Caki2 (cell line): ENCODE measurements at places on chromosomes 1 and 21.

GRCh38 chr1:213987927-213988506 is at the start of gene PROX1:
PROX1 (plus strand) TSS chr1:213987973; CDS start chr1:213996536, 8,563 bp downstream.
- peak; percentile 78 for DNase-seq

DNA sequence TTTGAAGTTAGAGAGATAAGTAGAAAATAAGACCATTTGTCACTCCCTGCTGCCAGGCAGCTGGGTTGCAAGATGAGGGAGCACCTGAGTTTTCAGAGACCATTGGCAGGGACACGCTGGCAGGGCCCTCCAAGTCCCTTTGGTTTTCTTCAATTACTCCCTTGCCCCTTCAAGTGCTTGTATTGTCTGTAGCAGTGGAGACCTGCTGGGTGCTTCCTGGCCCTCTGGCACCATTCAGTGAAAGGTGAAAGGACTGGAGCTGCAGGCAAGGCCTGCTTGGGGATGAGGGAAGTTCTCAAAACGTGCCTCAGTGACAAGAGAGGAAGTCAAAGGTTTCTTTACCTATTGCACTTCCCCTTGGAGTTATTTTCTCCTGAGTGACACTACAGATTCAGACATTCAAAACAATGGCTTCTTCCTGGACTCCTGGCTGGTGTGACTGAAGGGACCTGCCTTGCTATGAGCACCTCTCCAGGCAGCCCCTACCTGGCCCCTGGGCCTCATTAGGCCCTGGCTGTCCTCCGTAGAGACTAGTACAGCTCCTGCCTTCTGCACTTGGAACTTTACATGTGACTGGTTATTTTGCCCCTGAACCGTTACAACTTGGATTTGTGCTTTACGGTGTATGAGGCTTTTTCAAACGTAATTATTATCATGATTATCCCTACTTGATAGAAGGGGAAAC is 100.1 kb downstream of the C1orf21 start:
- DNase-seq = no peak

- DNase-seq = peak; percentile 44
These were observed 28.3 kb downstream of the VANGL2 start for GRCh38 chr1:160428655-160429054.

DNA sequence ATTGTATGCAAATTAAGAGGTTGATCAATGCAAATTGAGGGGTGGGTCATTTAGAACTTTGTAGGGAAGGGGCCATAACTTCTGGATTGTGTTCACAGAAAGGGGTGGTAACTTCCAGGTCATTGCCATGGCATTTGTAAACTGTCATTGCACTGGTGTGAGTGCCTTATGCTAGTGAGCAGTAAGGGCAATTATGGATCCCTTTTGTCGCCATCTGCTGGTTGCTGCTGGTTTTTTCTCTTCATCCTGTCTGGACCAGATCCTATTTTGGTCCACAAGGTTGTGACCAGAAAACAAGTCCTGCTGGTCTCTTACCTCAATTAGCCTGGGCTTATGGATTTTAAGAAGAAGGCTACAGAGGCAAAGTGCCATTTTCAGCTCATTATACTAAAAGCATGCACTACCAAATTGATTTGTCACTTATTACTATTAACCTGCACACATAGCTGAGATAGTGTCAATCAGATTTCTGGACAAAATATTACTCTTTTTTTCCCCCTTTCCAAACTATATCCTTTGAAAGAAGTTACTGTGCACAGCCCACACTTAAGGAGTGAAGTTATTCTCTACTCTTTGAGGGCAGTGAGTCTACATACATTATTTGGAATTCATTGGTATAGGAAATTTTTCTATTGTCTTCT is 196.2 kb downstream of the ZC3H11B start:
- DNase-seq = peak; percentile 26

GRCh38 chr1:204920967-204921366 is 50.3 kb downstream of the NFASC start:
- no peak for DNase-seq

DNA sequence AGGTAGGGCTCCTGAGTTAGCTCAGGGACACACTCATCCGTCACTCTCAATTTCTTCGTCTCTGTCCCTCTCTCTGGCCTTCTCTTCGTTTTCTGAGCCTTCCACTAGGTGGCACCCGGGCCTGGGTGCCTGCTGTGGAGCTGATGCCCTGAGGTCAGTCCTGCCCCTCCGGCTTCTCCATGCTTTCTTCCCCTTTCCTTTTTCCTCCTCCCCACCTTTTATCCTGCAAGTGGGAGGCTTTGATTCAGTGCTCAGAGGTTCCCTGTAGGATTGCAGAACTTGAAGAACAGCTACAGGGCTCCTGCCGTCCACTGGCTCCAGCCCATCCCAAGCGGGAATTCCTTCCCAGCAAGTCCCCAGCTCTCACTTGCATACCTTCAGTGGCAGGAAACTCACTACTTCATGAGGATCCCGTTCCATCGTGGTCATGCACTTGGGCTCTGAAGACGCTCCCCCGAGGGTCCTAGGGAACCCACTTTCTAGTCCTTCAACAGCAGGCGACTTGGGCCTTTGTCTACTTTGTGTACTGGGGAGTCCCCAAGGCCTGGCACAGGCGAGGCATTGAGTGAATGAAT is 45.6 kb downstream of the SRRM1 start:
- DNase-seq = peak; percentile 61

DNA sequence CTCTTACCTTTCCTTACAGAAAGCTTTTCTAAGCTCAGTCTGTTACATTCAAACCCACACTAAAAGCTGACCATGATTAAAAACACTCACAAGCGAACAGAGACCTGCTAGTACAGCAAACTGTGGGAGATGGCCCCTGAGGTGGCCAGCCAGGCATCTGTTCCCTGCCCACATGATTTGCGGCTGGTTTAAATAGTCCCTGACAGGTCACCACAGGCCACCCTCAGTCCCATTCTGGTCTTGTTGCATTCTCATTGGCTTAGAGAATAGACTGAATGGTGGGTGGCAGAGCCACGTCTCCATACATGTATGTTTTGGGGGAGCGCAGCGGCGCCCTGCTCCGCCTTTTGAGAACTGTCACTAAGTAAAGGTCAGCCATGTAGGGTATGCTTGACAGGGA is 2.3 kb upstream of the ACTA1 start:
- no peak for DNase-seq

- DNase-seq = no peak
These were observed 35.8 kb upstream of the CCN1 start for GRCh38 chr1:85544689-85545215.

- DNase-seq = peak; percentile 84
These were observed at the start of gene KLHL21 for GRCh38 chr1:6602669-6603237. KLHL21 (minus strand) TSS chr1:6602869; CDS start chr1:6602817, 52 bp downstream.

GRCh38 chr1:244154872-244155531 is 103.9 kb downstream of the ZBTB18 start:
- no peak for DNase-seq

DNA sequence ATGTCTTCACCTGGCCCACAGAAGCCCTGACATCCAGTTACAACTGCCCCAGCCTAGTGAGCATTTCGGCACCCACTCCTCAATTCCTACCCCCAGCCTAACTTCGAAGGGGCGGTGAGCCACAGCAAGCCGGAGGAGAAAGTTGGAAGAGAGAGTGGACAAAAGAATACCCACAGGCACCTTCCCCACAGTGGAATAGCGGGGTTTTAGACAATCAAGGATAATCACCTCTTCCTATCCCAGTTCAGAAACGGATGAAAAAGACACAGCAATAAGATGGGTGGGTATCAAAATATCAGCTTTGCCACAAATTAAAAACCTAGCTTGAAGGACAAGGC is 1.3 kb upstream of the LSS start:
- no peak for DNase-seq

DNA sequence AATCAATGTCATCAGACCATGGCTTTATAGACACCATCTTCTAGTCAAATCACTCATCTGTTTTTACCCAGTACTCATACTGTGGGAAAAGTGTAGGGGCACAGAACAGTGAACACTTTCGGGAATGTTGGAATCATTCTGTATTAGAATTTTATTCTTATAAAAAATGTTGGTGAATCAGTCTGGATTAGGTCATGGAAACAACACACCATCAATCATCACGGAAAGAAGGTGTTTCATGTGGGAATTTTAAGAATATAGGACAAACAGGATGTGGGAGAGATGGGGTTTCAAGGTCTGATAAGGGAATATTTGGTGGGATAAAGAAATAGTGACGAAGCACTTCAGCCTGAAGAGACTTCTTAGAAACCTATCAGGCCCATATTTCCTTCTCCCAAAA is 17.3 kb downstream of the GBP1 start:
- DNase-seq = no peak

DNA sequence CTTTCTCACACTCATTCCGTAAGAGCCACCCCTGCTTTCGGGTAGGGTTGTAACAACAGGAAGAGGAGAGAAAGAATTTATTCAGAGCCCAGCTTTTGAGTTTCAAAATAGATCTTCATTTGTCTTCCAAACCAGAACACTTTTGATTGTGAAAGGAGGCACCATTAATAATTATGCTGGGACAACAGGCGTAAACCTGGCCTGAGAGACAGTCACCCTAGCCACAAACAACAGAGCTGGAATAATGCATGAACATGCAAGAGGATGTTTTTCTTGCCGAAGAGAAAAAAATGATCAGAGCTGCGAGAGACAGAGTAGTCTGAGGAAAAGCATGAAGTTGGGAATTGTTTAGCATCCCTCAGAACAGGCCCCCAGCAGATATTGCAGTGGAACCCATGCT is 18.5 kb upstream of the GREM2 start:
- DNase-seq = no peak

- no peak for DNase-seq
These were observed 370.8 kb downstream of the RWDD3 start for GRCh38 chr1:95604771-95605170.

GRCh38 chr21:42417533-42417932 is 13.8 kb downstream of the UBASH3A start:
- no peak for DNase-seq

DNA sequence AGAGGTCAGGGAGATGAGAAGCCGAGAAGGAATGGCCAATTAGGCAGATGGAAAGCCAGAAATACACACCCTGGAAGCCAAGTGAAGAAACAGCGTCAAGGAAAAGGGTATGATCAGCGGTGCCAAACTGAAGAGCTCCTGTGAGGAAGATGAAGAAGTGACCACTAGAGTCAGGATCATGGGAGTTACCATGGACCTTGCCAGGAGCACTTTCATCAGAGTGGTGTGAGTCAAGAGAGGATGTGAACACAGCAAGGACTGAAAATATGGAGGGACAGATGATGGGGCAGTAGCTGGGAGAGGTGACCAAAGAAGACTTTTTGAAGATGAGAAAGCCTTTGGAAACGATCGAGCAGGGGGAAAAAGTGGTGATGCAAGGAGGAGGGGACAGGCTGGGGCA is 50.4 kb downstream of the CD34 start:
- no peak for DNase-seq

DNA sequence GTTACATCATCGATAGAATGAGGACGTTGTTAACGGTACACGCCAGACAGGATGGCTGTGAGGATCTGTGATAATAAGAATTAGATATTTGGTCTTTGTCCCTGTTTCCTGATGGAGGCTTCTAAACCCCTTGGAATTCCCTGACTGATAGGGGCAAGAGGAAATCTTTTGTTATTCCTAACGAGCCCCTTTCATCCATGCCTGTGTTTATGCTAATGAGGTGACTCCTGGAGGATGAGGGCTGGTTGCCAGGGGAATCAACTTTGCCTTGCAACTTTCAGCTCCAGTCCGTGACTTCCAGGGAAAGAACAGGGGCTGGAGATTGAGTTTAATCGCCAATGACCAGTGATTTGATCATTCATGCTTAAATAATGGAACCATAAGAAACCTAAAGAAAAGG is 39.3 kb upstream of the NLRP3 start:
- no peak for DNase-seq

GRCh38 chr1:68142036-68142435 is 90.3 kb downstream of the WLS start:
- no peak for DNase-seq

- no peak for DNase-seq
These were observed 74.2 kb upstream of the KIAA1614 start for GRCh38 chr1:180838535-180838934.

DNA sequence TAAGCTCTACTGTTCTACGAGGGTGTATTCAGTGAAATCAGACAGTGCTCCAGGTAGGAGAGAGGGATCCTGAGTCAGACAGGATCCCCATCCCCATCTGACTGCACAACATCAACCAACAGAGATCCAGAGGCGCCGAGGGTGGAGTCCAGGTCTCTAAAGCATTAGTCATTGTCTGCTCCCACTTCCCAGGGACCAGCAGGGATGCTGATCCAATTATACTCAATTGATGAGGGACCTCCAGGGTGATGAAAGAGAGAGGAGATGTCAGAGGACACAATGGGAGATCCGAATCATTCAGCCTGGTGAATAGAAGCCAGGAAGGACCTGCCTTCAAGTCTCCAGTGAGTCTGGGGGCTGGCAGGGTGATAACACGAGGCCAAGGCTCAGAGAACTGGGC is 39.5 kb upstream of the STMN1 start:
- no peak for DNase-seq

GRCh38 chr21:26001356-26001755 is 169.2 kb downstream of the APP start:
- DNase-seq = no peak

DNA sequence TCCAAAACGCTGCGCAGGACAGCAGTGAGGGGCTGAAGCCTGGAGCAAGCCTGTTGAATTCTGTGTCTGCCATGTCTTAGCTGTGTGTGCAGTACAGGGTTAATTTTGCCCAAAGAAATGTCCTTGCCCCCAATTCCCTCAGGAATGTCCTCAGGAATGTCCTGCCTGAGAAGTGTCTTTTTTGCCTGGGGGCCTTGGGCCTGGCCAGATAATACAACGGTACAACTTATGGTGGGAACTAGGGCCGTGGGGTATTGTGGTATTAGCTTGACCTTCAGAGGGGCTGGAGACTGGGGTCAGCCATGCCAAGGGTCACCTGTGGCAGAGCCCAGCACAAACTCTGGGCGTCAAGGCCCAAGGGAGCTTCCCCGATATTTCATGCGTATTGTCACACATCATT is 107.7 kb downstream of the AJAP1 start:
- no peak for DNase-seq

GRCh38 chr1:90132306-90132705 is 137.4 kb downstream of the ZNF326 start:
- DNase-seq = no peak

- DNase-seq = no peak
These were observed 68.0 kb upstream of the PTGFRN start for GRCh38 chr1:116841569-116842344.

DNA sequence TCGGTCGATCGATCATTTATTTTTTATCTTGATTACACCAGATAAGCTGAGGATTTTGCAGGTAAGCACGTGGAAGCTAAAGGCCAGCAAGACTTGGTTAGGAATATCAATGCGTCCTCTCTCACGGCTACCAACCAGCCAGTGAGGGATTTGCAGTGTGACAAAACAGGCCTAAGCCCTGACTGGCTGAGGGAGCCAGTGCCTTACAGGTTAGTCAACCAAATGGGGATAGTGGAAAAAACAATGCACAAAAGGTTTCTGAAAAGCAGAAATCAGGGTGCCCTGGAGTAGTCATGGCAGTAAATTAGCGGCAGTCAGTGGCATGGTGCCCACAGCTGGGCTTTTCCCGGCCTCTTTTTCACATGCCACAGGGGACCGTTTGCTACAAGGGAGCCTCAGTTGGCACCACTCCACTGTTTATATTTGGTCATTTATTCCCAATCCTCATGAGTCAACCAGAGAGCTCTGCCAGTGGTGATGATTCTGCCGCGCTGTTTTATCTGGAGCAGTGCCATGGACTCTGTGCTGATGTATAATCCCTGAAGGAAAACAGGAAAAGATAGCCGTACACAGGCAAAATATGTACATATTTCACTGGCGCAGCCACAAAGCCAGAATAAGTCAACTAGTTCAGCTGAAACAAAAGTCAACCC is 167.6 kb downstream of the RHOU start:
- DNase-seq = peak; percentile 97

GRCh38 chr1:32464716-32465577 is at the start of gene ZBTB8B:
ZBTB8B (plus strand) TSS chr1:32465072; CDS start chr1:32470625, 5,553 bp downstream.
- no peak for DNase-seq
